ENCODE measurements at places on chromosomes 4 and X. TPM values are rescaled to one million over a fixed set of nuclear protein-coding genes. Genes with fewer than 3 reads are reported as not detected.

GRCh38 chr4:85642356-85643100, 167.6 kb downstream of the ARHGAP24 start:
- no peak for DNase-seq

GRCh38 chrX:52923781-52924241, 26.7 kb downstream of the FAM156B start:
- no peak for DNase-seq

DNA sequence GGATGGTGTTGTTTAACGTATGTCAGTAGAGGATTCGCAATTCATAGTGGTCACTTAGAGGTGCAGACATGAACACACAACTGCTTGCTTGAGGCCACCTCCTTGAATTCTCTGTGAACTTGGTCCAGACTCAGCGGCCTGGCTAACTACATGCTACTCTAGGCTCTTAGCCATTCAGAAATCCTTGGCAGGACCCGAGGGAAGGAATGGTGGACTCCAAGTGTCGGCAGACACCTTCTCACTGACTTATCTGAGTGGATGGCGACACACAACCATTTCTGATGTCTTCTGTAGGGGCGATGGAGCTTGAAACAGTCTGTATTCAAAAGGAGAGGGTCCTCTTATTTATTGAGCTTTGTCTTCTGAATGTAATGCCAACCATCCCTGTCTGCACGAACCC, 24.4 kb downstream of the ADGRL3 start:
- DNase-seq: no peak

DNA sequence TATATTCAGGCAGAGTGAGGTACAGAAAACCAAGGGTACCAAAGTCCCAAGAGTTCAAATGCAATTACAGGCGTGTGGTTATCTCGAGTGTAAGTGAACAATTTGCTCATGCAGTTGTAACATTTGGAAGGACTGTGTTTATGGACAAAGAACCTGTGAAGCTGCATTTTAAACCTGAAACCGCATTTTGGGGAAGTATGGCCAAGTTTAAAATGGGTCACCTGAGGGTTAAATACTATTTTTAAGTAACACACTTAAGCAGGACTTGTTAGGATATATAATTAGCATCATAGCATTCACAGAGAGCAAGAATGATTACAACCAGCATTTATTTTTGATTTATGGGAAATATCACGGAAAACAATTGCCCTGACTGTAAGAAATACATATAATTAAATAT, 79.1 kb upstream of the LCORL start:
- no peak for DNase-seq

DNA sequence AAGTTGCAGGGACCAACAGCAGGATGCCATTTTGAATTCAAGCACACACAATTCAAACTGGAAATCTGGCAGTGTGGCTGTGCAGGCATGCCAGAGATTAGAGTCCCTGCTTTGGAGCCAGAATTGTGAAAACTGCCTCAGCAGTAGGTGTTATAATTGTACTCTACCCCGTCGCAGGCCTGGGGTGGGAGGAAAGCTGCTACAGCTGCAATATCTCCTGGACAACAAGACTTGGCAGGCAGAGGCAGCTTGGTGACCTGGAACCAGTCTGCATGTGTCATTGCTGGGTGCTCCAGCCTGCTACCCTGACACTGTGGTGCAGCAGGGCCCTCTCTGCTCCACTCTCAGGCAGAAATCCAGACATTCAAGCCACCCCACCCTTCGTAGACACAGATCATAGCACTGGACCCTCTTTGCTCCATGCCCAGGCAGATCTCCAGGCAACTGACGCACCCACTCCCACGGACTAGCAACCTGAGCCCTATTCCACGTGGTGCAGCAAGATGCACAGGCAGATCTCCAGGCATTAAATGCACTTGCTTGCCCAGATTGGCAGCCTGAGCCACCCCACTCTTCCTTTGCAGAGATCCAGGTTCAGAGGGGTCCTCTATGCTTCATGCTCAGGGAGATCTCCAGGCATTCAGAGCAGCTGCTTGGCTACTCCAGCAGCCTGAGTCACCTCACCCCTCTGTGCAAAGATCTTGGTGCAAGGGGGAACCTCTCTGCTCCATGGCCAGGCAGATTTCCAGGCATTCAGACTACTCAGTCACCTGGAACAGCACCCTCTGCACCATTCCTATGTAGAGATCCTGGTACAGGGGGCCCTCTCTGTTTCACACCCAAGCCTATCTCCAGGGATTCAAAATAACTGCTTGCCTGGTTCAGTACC, 140.5 kb downstream of the LRBA start:
- DNase-seq: no peak

GRCh38 chrX:147803948-147804347, 107.8 kb upstream of the FMR1 start:
- no peak for DNase-seq

- no peak for DNase-seq
Observed at GRCh38 chrX:129139837-129140598, 383.3 kb downstream of the SMARCA1 start.

GRCh38 chr4:56160636-56161035, 211.9 kb downstream of the CEP135 start:
- DNase-seq: no peak

GRCh38 chr4:159178151-159178546, 75.3 kb downstream of the RAPGEF2 start:
- no peak for DNase-seq

GRCh38 chrX:10944136-10944885, 166.8 kb upstream of the HCCS start:
- no peak for DNase-seq

DNA sequence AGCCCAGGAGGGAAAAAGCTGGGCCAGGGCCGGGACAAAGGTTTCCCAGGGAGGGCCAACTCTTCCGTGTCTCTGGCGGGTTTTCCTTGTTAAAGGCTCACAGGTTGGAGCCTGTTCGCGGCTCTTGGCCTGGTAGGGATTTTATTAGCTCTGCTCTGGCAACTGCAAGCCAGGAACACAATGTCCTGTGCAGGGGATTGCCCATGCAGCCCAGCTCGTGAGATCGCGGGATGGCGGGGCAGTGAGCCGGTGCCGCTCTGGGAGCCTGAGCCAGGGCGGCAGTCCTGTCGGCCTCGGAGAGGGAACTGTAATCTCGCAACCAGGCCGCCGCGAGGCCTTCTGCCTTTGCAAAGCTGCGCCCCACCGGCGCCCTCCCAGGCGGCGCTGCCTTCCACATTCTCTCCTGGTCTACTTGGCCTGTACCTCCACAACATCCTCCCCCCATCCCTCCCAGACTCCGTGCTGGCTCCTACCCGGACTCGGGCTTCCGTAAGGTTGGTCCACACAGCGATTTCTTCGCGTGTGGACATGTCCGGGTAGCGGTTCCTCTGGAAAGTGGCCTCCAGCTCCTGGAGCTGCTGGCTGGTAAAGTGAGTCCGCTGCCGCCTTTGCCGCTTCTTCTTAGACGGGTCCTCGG, 2.1 kb downstream of the PITX2 start:
- no peak for DNase-seq

The ADAM29 gene
- total RNA-seq: not detected

The NAT8L gene
- not detected for total RNA-seq

The SLC9B1 gene
- 0.24 TPM for total RNA-seq

The RHOXF2B gene
- total RNA-seq: not detected

The ZMAT1 gene
- 1.6 TPM for total RNA-seq

The AFF2 gene
- 0.24 TPM for total RNA-seq

The GC gene
- total RNA-seq: not detected

Data from glomerular endothelial cell (primary cell).